Stimulated activated CD8-positive, alpha-beta memory T cell treated with anti-CD3 and anti-CD28 coated beads, Interleukin-4, amount 100 ng/mL, for 24 hours (primary cell): ENCODE measurements at places on chromosomes 4 and X.

GRCh38 chr4:87919941-87920340 is 55.6 kb upstream of the SPP1 start:
- no peak for DNase-seq

GRCh38 chrX:28321286-28321685 is 266.0 kb upstream of the IL1RAPL1 start:
- no peak for DNase-seq

GRCh38 chrX:68929332-68930150 is 100.7 kb downstream of the EFNB1 start:
- no peak for DNase-seq

GRCh38 chr4:610411-611261 is 14.7 kb upstream of the PDE6B start:
- DNase-seq, result no peak

- no peak for DNase-seq
Observed at GRCh38 chr4:185018834-185019455, 655 bp downstream of the HELT start.

DNA sequence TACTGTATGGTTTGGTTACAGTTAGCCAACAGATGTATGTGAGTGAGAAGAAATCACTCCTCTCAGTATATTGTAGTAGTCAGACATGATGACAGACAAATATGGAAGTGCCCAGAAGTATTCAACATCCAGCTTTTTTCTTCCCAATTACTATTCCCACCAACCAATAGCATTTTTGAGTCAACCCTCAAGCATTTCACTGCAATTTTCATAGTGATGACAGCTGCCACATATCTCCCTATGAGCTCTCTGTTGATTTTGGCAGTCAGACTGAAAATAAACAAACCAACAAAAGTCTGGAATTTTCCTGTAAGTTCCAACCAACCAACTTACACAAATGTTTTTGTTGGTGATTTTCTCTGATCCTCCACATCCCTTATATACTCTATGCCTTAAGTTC is 8.2 kb upstream of the TRAM1L1 start:
- DNase-seq, result no peak

DNA sequence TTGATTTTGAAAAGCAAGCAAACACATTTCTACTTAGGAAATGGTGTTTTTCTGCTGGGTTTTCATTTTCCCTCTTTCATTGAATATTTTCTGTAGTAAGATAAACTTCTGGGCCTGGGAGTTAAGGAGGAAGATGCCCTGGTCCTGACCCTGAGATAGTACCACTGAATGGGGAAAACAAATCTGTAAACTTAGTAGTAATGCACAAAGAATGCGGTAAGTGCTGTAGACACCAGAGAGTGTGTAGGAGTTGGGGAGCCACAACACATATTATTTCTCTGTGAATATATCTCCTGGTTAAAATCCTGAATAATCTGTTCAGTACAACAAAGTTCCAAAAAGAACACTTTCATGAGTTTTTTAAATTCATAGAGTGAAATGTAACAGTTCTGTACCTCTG is 178.3 kb downstream of the MAPK10 start:
- no peak for DNase-seq

DNA sequence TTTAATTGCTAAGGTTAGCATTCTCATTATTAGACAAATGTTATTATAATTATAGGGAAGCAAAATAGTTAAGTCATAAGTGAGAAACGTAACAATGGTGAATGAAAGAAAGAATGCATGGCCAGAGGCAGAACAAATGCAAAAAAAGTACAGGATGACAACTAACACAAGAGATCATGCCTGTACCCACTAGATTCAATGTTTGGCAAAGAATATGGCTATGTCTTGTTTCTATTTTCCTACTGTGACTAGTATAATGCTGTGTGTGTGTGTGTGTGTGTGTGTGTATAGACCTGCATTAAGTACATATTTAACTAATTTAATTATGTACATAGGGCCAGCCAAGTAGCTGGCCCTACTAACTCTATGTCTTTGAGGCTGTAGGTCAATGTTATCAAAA is 12.9 kb upstream of the BMP2K start:
- DNase-seq, result no peak

DNA sequence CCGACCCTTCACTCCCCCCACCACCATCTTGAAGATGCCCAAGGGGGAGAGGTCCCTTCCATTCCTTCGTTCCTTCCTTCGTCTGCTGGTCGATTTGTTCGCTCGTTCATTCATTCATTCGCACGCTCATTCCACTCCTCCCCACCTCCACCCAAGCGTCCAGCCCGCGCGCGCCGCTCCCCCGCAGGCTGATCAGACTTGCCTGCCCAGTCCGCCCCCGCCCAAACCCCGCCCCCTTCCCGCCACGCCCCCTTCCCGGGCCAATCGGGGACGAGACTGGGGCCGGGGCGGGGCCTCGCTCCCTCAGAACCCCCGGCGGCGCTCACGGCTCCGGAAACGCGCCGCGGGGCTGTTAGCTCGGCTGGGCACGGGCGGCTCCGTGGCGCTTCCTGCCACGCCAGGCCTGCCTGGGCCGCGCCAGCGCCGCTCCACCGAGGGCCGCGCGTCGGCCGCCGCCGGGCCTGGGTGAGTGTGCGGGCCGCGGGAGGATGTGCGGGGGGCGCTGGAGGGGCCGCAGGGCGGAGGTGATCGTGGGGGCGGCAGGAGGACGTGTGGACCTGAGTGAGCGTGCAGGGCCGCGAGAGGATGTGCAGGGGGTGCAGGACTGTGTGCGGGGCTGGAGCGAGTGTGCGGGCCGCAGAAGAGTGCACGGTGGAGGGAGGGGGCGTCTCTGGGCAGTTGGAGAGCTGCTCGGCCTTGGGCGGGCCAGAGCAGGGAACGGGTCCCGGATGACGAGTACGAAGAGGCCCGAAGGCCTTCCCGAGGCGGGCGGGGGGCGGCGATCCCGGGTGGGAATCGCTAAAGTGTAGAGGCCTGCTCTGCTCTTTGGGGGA is at the start of gene ZNF275:
TSS of gene ZNF275 (plus strand) at position 333 of the 833 bp plus-strand sequence. CDS start 2,527 bp downstream, outside the sequence.
- peak; percentile 70 for DNase-seq

- no peak for DNase-seq
Observed at GRCh38 chr4:61540944-61541343, 340.8 kb downstream of the ADGRL3 start.

GRCh38 chr4:3829956-3830773 is 64.0 kb downstream of the ADRA2C start:
- DNase-seq, result no peak

- DNase-seq, result no peak
Observed at GRCh38 chr4:163344147-163345125, 744 bp downstream of the NPY5R start.

DNA sequence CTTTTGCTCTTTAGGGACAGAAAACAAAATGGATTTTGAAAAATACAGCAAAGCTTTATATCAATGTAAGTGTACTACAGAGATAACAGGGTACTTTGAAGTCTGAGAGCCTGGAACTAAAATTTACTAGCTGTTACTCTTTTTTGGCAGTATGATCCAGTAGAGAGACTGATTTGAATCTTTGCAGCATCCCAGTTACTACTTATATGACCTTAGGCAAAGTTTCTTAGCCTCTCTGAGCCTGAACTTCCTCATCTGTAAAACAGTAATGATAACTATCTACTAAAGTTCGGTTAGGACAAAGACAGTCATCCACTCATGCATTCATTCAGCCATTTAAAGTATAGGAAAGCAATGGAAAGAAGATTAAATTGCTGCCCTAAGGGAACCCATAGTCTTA is 10.1 kb downstream of the BRWD3 start:
- DNase-seq, result no peak

- DNase-seq, result no peak
Observed at GRCh38 chr4:104465619-104466018, 29.1 kb downstream of the CXXC4 start.

DNA sequence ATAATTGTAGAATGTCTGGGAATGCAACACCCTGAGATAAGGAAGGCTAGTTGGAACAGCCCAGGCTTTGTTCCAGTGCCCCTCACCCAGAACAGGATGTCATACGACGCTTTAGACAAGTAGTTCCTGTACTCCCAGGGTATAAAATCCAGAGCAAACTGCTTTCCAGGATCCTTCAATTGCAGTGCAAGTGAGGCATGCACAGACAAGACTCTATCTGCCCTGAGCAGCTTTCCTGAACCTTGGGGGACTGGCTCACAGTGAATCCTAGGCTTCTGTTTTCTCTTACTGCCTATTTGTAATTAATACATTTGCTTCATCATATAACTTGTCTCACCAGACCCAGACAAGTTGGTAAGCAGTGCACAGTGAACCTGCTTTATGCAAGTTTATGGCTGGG is 48.4 kb upstream of the IL9R start:
- DNase-seq, result no peak

GRCh38 chr4:76718021-76718420 is 179.9 kb downstream of the SOWAHB start:
- DNase-seq, result no peak

DNA sequence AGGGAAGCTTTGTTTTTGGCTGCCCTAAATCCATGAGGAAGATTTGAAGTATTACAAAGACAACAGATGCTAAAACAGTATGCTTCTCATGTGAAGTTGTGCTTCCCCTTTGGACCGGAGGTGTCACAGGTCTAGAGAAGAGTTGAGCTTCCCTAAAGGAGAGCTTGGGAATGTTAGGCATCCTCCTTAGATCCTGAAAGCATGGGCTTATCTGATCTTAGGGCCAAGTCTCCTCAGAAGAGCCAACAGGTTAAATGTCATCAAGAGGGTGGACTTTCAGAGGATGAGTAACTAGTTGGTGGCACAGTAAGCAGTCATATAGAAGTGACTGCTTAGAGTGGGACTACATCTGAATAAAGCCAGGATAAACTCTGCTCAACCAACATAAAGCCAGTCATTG is 205.4 kb downstream of the RPA4 start:
- no peak for DNase-seq

DNA sequence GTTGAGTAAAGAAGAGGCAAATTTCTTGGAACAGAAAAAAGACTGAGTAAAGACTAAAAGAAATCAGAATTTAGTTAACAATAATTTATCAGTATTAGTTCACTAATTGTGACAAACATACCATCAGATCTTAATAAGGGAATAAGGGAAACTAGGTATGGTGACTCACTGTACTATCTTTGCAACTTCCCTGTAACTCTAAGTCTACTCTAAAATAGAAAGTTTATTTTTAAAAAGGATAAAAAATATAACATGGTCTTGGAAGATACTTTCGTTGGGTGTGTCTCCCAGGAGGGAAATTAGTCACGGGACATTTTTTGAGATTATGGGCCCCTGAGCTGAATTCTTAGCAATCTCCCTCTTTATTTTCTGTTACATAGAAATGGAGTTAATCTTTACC is 97.3 kb downstream of the EMCN start:
- DNase-seq, result no peak

- DNase-seq, result no peak
Observed at GRCh38 chr4:98341309-98341708, 80.1 kb downstream of the RAP1GDS1 start.
